ENCODE measurements at places on chromosomes 12 and 14. TPM values are rescaled to one million over a fixed set of nuclear protein-coding genes. Genes with fewer than 3 reads are reported as not detected.

KRT3 gene
- not detected for total RNA-seq

C12orf50 gene
- total RNA-seq = not detected

CIDEB gene
- 1.4 TPM for total RNA-seq

ANAPC5 gene
- 143 TPM for total RNA-seq

TAS2R42 gene
- not detected for total RNA-seq

NRXN3 gene
- total RNA-seq = 3.3 TPM

TAS2R9 gene
- total RNA-seq = 0.09 TPM

ATXN3 gene
- total RNA-seq = 81.2 TPM

SOCS2 gene
- 3.5 TPM for total RNA-seq

SCAF11 gene
- total RNA-seq = 42.9 TPM

CLEC6A gene
- total RNA-seq = not detected

RHOJ gene
- 112 TPM for total RNA-seq

PARPBP gene
- total RNA-seq = 15.3 TPM

PPM1H gene
- 3.8 TPM for total RNA-seq

RBM23 gene
- total RNA-seq = 43.6 TPM

EPYC gene
- total RNA-seq = not detected

INHBC gene
- total RNA-seq = not detected

ACSM4 gene
- total RNA-seq = not detected

SERPINA1 gene
- not detected for total RNA-seq

GPR84 gene
- not detected for total RNA-seq

ASIC1 gene
- 1.0 TPM for total RNA-seq

LRRC9 gene
- total RNA-seq = not detected

PLCZ1 gene
- not detected for total RNA-seq

OR11H6 gene
- total RNA-seq = not detected

TMTC2 gene
- total RNA-seq = 3.4 TPM

KRT79 gene
- total RNA-seq = 0.28 TPM

STXBP6 gene
- total RNA-seq = not detected

CCDC177 gene
- not detected for total RNA-seq

FAM222A gene
- total RNA-seq = 0.27 TPM

KRT6C gene
- not detected for total RNA-seq

Measured in endothelial cell of coronary artery (primary cell).